Activated CD8-positive, alpha-beta memory T cell treated with anti-CD3 and anti-CD28 coated beads for 48 hours (primary cell): ENCODE measurements at places on chromosomes 2 and 18.

GRCh38 chr18:69559604-69560003 is 158.9 kb downstream of the DOK6 start:
- no peak for DNase-seq

DNA sequence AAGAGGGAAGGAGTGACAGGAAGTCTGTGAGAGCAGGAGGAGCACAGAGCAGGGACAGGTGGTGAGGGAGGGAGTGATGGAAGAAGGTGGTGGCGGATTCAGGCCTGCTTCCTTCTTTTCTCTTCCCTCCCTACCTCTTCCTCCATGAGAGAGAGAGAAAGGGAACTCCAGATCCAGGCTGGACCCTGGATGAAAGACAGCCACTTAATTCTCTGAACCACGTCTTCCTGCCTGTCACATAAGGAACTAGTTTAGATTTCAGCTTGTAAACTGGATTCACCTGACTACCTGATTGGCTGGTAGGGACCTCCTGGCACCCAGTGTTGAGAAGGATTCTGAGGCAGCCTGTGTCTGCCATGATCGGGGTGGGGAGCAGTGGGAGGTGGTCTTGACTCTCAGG is 48.9 kb downstream of the PAX8 start:
- DNase-seq: no peak

GRCh38 chr2:101832114-101832513 is 134.6 kb downstream of the MAP4K4 start:
- DNase-seq: no peak

DNA sequence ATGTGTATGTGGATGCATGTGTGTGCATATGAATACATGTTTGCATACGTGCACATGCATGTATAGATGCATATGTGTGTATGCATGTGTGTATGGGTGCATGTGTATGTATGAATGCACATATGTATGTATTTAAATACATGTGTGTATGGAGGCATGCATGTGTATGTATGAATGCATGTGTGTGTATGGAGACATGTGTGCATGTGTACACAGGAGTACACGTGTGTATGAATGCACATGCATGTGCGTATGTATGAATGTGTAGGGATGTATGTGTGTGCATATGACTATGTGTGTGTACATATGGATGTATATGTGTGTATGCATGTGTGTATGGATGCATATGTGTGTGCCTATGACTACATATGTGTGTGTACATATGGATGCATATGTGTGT is 51.9 kb downstream of the DCDC2C start:
- no peak for DNase-seq

- no peak for DNase-seq
Measured at GRCh38 chr2:3427272-3427671, 47.8 kb downstream of the TRAPPC12 start.

DNA sequence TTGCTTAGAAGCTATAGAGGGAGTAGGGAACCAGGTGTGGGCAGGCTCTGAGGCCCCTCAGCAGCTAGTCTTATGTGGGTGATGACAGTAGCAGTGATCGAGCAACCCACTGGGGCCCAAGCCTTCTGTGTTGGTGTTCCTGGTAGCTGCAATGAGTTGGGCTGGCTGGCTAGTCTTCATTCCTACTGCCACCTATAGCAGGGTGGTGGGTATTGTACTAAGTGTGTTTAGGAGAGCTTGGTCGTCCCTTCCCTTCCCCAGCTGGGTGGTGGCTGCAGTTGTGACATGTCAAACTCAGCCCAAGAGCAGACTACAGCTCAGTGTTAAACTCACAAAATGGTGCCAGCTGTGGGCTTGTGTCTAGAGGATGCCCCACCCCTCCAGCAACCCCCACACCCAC is 486.1 kb upstream of the UBE2E3 start:
- no peak for DNase-seq

DNA sequence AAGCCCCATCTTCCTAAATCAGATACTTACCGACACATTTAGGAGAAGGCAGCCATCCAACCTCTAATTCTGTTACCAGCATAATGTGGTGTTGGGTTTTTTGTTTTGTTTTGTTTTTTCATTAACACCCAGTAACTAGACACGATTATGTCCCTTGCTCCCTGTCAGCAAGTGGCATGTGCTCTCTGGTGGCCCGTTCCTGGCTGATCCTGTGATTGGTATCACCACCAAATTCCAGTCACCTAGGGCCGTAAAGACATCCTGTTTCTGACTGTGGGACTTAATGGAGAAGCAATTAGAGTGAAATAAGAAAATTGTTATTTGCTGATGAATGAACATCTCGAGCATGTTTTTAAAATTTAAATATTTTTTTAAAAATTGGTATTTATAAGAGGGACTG is 5.9 kb upstream of the DLX1 start:
- DNase-seq: no peak

- DNase-seq: no peak
Measured at GRCh38 chr18:58178511-58178910, 134.5 kb downstream of the NEDD4L start.

DNA sequence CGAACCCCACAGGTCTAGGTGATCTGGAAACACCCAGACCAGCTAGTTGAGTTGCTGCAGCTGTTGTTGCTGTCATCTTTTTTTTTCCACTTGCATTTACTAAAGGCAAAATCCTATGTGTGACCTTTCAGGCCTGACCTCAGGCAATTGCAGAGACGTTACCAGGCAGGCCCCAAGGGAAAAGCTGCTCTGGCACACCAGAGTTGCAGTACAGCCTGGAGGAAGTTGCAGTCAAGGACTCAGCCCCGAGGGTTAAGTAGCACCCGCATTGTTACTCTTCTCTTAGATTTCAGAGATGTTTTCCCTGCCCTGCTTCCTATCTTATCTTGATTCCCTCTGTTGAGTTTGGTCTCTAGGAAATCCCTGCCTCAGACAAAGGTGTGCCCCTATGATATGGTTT is 45.2 kb upstream of the SMAD2 start:
- no peak for DNase-seq

GRCh38 chr2:171963198-171963597 is 36.6 kb upstream of the METAP1D start:
- DNase-seq: no peak

DNA sequence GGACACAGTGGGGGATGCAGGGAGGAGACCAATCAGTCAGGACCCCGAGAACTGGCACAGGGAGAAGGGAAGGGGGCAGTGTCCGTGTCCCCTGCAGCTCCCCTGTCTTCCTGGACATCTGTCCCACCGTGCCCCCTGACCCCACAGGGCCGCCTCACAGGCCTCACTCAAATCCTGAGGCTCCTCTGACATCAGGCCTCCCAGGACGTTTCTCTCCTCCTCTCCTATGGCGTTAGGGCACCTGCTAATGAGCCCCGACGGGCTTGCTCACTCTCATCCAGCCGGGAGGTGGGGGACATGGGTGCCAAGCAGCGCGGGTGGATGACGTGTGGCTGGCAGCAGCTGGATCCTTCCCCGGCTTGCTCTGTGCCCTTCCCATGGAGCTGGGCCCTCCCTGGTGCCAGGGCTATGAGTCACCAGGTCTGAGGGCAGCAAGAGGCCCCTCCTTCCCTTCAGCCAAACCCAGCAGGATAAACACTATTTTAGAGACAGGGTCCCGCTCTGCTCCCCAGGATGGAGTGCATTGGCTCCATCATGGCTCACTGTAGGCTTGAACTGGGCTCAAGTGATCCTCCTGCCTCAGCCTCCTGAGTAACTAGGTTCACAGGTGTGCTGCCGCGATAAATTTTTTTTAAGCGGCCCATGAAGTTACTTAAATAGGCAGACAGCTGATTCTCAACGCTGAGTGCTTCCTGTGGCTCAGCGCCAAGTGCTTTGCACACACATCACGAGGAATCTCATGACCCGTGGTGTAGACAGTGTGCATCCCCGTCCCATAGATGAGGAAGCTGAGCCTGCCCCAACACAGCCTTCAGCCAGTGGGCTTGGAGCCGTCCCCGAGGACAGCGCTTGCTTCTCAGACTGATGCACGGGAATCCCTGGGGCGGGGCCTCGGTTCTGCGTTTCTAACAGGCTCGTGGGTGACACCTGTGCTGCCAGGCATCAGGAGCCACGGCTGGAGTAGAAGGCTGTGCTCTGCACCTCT is 64.5 kb upstream of the HDAC4 start:
- no peak for DNase-seq

DNA sequence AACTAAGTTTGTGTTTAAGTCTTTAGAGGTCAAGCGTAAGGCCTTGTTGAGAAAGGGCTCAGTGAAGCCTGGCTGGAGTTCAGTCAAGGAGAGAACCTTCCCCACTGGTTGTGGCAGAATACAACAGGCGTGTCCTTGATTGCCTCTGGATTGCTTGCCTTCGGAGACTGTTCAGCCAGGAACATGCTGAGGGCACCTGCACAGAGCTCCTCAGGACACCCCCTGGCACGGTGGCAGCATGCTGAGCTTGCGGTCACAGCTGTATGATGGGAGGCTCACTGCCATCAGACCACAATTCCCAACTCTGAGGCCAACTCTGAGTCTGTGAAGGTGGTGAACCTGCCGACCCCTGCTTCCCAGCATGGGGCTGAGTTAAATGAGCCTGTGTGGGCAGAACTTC is 130.0 kb downstream of the LPIN1 start:
- no peak for DNase-seq

DNA sequence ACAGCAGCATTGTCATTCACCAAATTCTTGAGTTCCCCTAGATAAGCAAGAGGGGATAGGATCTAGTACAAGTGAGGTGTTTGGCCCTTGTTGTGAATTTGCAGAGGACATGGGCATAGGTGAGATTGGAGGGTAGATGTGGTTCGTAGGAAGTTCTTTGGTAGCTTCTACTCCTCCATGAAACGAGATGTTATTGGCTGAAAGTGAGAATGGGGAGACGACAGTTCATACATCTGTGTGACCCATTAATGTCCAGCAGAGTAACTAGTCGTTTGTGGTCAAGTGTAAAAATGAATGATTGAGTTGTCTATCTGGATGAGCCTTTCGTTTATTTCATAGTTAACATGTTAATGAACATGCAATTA is 90.4 kb downstream of the UBE2E3 start:
- DNase-seq: no peak

DNA sequence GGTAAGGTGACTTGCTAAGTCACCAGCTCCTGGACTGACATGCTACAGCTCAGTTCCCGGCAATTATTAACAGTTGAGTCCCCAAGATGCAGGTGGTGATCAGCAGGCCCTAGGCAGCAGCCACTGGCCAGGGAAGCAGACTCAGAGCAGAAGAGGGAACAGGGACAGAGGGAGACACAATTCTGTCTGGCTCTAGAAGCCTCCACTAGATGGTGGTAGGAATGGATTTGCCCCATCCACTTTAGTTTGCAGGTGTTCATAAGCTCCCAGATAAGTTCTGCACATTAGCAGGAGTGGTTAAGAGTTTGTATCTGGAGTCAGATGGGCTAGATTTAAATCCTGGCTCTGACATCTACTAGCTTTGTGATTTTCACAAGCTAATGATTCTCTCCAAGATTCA is 25.5 kb upstream of the SLC1A4 start:
- no peak for DNase-seq

DNA sequence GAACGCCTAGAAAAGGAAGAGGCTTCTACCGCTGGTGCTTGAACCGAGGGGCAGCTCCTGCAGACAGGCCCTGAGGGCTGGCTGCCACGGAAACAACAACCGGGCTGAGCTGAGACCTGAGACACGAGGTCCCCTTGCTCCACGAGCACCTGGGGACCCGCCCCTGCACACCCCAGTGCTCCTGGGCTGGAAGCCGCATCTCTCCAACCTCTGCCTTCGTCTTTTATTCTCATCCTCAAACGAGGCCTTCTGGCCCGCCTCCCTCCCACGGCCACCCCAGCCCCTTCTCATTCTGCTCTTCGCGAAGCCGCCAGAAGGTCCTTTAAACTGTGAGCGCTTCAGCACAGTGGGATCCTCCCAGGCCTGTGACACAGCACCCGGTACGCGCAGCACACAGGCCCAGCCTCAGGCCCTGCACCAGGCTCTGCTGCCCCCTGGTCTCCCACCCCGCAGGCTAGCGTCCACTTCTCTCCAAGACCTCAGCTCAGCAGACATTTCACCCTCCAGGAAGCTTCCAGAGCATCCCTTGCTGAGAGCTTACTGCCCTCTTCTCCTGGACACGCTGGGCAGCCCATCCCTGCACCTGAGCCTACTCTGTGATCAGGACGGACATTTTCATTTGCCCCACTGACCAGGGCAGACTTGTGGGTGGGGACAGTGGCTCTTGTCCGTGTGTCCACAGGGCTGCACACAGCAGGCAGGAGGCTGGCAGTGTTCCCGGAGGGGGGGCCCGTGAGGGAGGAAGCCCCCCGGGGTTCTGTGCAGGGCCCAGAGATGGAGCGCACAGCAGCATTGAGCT is 149.7 kb downstream of the PXDN start:
- DNase-seq: no peak

DNA sequence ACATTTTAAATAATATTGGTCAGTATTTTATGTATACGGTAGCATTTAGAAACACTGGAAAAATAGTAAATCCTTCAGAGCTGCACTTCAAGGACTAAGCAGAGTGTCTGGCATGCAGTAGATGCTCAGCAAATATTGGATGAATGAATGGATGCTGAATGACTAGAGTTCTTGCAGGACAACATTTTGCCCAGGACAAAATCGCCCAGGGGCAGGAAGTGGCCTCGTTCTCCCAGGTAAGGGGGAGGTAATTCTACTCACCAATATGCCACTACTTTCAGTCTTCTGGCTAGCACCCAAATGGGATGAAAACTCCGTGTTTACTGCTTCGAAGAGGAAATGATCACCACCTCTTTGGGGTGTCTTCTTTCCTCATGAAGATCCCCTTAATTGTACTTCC is 4.0 kb upstream of the DGUOK start:
- no peak for DNase-seq

DNA sequence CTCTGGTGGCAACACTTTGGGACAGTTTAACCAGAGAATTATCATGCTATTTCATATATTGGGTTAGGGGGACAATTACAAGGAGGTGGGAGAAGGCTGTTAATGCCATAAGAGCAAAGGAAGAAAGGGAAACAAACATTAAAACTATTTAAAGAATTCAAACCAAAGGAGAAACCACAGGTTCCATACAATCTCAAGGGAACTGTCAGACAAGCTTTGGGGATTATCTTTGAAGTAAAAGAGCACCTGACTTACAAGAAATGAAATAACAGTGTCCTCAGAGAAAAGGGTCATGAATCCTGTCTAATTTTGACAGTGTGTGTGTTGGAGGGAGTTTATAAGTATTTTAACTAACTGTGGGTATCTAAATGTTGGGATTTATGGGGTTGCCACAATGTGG is 44.4 kb downstream of the CERS6 start:
- DNase-seq: no peak

- DNase-seq: no peak
Measured at GRCh38 chr2:170323743-170324142, 145.8 kb downstream of the MYO3B start.

DNA sequence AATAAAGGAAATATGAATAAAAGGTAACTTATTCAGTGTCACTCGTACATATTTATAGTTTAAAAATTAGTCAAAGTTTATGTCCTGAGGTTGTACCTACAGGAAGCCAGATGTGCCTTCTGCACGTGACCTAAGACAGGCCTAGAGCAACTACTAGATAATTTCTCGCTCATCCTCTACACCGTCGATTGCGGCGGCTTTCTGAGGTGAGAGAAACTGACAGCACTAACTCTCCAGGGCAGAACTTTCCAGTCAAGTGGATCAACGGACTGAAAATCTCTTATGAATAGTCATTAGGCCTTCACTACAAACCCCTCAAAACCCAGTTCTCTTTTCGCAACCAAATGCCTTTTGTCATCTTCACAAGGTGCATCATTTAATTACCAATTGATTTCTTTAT is 54.2 kb downstream of the ZEB2 start:
- no peak for DNase-seq

GRCh38 chr2:17171446-17172049 is 346.7 kb downstream of the RAD51AP2 start:
- no peak for DNase-seq

- DNase-seq: peak; percentile 2
Measured at GRCh38 chr2:176637486-176638166, 368.4 kb downstream of the MTX2 start.
